ENCODE measurements at places on chromosomes 16 and 17. TPM values are rescaled to one million over a fixed set of nuclear protein-coding genes. Genes with fewer than 3 reads are reported as not detected.

DNA sequence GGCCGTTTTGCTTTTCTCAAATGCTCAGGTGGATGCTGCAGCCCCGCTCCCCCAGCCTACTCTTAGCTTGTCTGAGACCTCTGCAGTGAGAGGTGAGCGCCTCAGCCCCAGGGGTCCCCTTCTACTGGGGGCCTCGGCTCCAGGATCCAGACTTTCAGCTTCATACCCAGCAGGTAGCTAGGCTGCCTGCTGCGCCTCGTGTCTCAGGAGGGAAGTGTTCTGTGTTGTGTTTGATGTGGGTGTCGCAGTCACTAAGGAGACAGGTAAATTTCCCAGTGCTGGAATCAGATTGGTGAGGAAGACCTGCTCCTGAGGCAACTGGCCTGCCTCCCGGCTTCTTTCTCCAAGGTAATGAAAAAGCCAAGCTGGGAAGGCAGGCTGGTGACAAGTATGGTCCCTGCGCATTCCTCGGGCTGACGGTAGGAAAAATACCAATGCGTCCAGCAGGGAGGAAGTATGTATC lies 604.0 kb upstream of the SALL1 start:
- DNase-seq: no peak

- DNase-seq: no peak
These were observed 3.0 kb upstream of the ABCC1 start for GRCh38 chr16:15946257-15947044.

DNA sequence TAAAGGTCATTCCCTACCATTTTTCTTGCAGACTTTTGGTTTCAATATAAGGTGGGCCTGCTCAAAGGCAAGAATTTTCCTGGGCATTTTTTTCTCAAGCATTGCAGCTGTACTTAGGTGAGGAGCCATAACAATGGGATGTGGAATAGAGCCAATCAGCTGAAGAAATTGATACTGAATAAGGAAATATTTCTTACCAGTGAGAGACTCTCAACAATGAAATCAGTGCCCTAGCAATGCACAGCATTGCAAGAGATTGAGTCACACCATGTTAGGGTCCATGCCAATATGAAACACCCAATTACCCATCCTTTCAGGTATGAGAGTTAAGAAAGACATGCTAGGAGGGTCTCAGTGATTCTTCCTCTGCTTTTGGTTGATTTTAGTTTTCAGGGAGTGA lies 237.6 kb downstream of the SOX9 start:
- no peak for DNase-seq

GRCh38 chr16:5850632-5851392 lies 753.2 kb upstream of the EEF2KMT start:
- DNase-seq: no peak

The RTN4RL1 gene
- total RNA-seq: 0.65 TPM

DNA sequence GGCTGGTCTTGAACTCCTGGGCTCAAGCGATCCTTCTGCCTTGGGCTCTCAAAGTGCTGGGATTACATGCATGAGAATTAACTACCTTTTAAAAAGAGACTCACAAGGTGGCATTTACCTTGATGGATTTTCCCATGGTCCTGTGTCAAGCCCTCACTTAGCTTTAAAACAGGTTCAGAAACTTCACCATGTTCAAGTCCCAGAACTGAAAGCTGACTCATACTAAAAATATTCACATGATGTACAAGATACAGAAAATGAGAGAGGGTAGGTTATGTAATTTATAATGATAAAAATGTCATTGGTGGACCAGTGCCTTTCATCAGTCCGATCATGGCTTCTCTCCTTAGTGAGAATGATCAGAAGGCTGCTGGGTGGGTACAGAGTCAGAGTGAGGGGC lies 4.3 kb upstream of the AKAP1 start:
- no peak for DNase-seq

DNA sequence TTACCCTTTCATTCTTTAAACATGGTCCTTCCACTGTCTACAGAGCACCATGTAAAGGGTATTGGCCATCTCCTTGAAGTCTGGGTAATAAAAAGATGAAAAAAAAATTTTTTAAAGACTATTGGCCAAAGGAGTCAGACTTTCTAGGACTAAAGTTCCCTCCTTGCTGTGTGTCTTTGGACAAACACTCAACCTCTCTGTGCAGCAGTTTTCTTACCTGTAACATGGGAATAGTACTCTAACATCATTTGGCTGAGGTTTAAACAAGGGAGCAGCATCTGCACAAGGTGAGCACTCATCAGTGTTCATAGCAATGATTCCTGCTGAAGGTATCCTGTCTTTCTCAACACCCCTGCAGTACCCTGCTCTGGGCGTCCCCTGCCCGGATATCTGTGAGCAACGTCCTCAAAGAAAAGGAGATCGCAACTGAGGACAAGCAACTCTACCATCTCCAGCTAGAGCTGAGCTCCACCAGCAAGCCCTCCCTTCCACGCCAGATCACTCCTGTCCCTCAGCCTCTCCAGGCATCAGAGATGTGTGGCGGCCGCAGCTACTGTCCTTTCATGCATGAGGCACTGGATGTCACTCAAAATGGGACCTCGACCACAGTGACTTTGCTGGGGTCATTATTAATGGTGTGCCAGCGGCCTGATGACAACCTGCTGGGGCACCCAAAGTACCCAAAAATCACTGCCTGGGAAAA lies 29.5 kb upstream of the RPH3AL start:
- DNase-seq: no peak

DNA sequence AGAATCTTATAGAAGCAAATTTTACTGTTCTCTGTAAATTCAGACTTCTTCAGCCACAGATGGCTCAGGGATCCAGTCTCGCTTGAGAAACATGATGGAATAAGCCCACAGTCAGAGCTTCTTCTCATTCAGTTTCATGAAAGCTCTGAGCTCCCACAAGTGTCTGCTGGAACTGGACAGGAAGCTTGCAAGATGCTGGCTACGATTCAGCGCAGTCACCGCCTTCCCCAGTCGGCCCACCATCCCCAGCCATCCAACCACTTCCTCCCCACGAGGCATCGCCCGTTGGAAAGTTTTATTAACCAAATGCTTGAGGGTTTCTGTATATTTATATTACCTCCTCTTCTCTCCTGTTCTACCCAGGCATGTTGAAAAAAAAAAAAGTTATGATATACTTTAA lies 171.7 kb downstream of the ZFHX3 start:
- no peak for DNase-seq

- DNase-seq: no peak
These were observed 7.6 kb downstream of the CCDC102A start for GRCh38 chr16:57528499-57529390.

DNA sequence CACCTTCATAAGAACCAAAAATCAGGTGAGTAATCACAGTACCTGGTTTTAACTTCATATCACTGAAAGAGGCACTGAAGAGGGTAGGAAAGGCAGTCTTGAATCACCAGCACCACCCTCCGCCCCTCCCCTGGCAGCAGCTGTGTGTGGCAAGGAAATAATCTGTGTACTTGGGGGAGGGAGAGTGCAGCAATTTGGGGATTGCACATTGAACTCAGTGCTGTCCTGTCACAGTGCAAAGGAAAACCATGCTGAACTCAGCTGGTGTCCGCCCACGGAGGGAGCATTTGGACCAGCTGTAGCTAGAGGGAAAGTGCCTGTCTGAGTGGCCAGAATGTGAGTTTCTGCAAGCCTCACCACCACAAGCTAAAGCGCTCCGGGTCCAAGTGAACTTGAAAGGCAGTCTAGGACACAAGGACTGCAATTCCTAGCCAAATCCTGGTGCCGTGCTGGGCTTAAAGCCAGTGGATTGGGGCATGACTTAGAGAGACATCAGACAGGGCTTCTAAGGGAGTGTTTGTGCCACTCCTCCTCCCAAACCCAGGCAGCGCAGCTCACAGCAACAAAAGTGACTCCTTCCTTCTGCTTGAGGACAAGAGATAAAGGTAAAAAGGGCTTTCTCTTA lies 39.7 kb upstream of the ALDH3A1 start:
- DNase-seq: no peak

GRCh38 chr17:49513641-49514040 lies 18.5 kb downstream of the NGFR start:
- DNase-seq: no peak

DNA sequence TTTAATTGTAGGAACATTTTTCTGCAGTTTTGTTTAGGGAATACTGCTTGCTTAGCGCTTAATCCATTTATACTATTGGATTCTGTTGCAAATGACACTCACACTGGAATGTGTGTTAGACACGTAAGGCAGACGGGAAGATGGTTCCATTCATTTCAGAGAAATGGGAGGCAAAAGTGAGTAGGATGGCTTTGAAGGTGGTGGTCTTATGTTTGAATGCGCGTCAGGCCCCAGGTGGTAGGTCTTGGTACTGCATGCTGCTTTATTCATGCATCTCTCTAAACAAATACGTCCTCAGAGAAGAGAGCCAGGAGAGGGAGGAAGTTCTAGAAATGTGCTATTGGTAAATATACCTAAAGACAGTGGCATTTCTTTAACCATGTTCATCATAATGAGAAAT lies 997.6 kb upstream of the RBFOX1 start:
- no peak for DNase-seq

GRCh38 chr17:40796846-40797245 lies 2.9 kb downstream of the KRT28 start:
- DNase-seq: no peak

The KRT14 gene
- not detected for total RNA-seq

The ATAD5 gene
- total RNA-seq: 0.59 TPM

- no peak for DNase-seq
These were observed 109.7 kb downstream of the TRIM37 start for GRCh38 chr17:58996968-58997367.

GRCh38 chr17:72182371-72182873 lies 61.6 kb downstream of the SOX9 start:
- DNase-seq: no peak

The GH1 gene
- total RNA-seq: not detected

The TAC4 gene
- total RNA-seq: not detected

GRCh38 chr17:47757386-47757785 lies 24.4 kb downstream of the TBX21 start:
- DNase-seq: no peak

- DNase-seq: no peak
These were observed 22.8 kb upstream of the RASD1 start for GRCh38 chr17:17518951-17519350.

The CLEC10A gene
- total RNA-seq: 3.8 TPM

DNA sequence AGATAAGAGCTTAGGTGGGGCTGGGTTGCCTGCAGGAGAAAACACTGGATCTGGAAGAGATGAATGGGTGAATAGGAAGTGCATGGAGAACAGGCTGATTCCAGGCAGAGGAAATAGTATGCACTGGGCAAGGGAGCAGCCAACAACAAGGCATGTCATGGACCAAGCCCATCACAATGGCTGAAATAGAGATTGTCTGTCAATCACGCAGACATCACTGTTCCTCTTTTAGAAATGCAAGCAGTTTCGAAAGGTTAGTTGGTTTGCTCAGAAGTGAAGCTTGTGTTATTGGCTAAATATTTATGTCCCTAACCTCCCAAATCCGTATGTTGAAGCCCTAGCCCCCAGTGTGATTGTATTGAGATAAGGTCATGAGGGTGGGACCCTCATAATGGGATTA lies 621.7 kb upstream of the CDH11 start:
- no peak for DNase-seq

DNA sequence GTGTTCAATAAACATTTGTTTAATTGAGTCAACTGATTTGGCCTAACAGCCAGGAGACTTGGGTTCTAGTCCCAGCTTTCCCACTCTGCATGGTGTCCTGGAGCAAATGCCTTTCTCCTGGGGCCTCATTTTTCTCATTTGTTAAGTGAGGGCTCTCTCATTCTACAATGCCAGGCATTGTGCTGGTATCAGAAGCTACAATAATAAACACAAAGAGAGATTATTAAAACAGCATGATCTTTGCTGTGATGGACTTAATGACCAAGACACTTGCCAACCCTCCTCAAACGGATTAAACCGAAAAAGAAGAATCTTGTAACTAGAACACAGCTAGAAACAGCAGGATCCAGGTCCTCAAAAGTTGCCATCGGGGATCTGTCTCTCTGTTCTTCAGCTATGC lies 4.8 kb upstream of the VAMP2 start:
- no peak for DNase-seq

The RBFOX1 gene
- total RNA-seq: not detected

GRCh38 chr16:11526655-11527350 lies 59.9 kb downstream of the LITAF start:
- no peak for DNase-seq

DNA sequence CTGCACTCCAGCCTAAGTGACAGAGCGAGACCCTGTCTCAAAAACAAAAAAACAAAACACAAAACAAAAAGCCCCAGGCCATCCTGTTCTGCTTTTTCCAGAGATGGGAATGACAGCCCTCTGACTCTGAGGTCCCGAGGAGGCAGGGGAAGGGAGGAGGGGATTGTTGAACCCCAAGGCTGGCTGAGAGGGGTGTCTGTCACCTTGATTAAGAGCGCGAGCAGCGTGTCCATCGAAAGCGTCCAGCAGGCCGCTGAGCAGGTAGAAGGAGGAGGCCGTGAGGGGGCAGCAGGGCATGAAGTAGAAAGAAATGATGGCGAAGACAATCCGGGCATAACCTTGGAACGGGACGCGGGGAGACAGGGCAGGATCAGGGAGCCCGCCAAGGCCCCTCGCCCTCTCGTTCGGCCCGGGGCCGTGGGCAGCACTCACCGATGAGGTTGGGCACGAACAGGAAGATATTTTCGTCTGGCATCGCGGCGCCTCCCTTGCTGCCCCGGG lies 593 bp downstream of the CDIPT start:
- peak; percentile 45 for DNase-seq

DNA sequence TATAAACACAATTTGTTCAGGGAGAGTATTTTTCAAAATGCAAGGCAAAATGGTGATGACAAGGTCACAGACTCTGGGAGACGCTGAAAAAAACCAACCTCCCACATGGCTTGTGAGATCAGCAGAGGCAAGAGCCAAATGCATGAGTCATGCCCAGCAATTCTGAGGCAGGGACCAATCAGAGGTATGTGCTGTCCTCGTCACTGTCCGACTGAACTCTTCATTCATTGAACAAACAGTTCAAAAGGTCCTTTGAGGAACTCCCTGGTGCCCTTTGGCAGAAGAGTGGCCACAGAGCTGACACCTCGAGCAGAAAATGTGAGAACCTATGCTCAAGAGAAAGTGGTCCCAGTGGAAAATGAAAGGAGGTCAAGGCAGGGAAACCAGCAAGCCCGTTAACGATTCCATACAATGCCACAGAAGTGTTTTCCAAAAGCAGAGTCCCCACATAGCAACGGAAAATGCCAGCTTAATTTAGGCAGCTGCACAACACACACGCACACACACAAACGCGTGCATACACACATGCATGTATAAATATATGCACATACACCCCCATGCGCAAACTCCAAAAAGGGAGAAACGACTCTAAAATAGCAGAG lies 50.9 kb downstream of the CDH11 start:
- DNase-seq: no peak

Data from liver (tissue), 10 donors.